ENCODE measurements at places on chromosomes 2 and 18.

DNA sequence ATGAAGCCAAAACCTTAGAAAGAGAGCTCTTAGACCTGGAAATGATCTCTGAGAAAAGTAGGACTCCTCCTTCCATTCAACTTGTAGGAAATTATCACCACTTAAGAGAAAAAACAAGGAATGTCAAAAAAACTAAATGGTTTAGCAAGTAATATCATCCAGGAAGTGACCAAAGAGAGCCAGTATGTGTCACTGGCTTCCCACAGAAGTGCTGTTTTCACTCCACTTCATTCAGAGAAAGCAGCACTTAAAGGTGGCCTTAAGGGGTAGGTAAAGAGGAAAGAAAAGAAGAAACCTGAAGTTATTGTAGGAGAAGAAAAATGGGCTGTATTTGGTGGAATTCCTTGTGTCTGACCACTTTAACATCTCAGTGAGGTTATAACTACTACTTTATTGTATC is 414.4 kb upstream of the ETAA1 start:
- no peak for DNase-seq

GRCh38 chr2:161905389-161906046 is 168.5 kb downstream of the DPP4 start:
- no peak for DNase-seq

GRCh38 chr18:67117804-67118203 is 398.7 kb downstream of the DSEL start:
- no peak for DNase-seq

DNA sequence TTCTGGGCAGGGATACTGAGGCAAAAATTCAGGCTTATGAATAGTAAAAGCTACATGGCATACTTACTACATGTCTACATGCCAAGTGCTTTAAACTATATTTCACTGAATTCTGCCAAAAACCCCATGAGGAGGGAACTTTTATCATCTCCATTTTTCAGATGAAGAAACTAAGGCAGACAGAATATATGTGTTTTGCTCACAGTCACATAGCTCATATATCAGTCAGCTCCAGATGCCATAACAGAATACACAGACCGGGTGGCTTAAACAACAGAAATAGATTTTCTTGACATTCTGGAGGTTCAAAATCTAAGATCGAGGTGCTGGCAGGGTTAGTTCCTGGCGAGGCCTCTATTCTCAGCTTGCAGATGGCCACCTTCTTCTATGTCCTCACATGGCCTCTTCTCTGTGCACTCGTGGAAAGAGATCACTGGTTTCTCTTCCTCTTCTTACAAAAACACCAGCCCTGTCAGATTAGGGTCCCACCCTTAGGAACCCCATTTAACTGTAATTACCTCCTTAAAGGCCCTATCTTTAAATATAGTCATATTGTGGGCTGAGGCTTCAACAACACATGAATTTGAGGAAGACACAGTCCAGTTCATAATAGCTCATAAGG is 27.1 kb upstream of the CREB1 start:
- DNase-seq: no peak

DNA sequence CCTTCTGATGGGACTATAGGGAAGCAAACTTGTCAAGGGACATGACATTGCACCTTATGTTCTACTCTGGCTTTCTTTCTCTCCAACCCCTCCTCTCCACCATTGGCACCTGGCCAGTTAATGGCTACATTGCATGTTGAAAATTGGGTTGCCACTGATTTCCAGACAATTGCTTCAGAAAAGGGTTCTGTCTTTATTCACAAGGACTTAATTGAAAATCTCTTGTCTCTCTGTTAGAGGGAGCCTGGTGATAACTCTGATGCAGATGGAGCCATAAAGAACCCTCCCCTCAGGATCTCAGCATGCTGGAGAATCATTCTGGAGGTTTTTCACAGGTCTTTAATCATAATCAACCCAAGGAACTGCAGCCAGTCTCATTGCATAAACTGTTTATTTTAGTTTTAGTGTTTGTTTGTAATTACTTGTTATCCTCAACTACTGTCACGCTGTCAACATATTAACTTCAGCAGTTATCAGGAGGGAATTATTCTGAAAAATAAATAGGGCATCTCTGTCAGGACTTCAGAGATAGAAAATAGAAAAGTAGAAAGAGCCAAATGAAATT is 316.8 kb downstream of the RIT2 start:
- DNase-seq: no peak

GRCh38 chr2:203450561-203450960 is 84.5 kb downstream of the RAPH1 start:
- DNase-seq: no peak

Measured in cerebellum (tissue), 4 donors.